A549 treated with AZD2906 at 1 μM for 4 hours (cell line): ENCODE measurements at places on chromosomes 2 and 18. TPM values are rescaled to one million over a fixed set of nuclear protein-coding genes. Genes with fewer than 3 reads are reported as not detected.

Gene ANXA4
- total RNA-seq = 321 to 400 TPM (median 345 TPM) in 5 replicates

Gene DCTN1
- 112 to 150 TPM (median 144 TPM) in 5 replicates for total RNA-seq

Gene CPLX4
- total RNA-seq = not detected in 5 replicates

Gene SP140
- total RNA-seq = 0.14 TPM in 1 of 5 replicates, not detected in the others

Gene KIAA2012
- not detected in 5 replicates for total RNA-seq

Gene ST8SIA3
- not detected in 5 replicates for total RNA-seq

Gene UGT1A8
- 0.03 to 0.10 TPM (median 0.07 TPM) in 3 of 5 replicates, not detected in the others for total RNA-seq

Gene EEF1B2
- 1,021 to 1,254 TPM (median 1,035 TPM) in 5 replicates for total RNA-seq

Gene SPRED2
- 28.3 to 37.1 TPM (median 34.3 TPM) in 5 replicates for total RNA-seq
